ENCODE measurements at places on chromosomes 5 and 9. TPM values are rescaled to one million over a fixed set of nuclear protein-coding genes. Genes with fewer than 3 reads are reported as not detected.

Gene KIAA0825
- total RNA-seq = 1.0 TPM

Gene PAIP1
- total RNA-seq = 144 TPM

Gene FOXD4L6
- total RNA-seq = under 0.01 TPM

Gene RMI1
- 7.8 TPM for total RNA-seq

Gene PALM2AKAP2
- total RNA-seq = 2.7 TPM

Gene FAM193B
- total RNA-seq = 10.9 TPM

Gene CD180
- not detected for total RNA-seq

Gene PIP5K1B
- total RNA-seq = 1.9 TPM

Gene SLC1A1
- 1.8 TPM for total RNA-seq

Gene CEP78
- 11.5 TPM for total RNA-seq

Gene UBTD2
- 30.2 TPM for total RNA-seq

Gene PCDHGB2
- 1.7 TPM for total RNA-seq

Gene SERF1B
- 17.8 TPM for total RNA-seq

Gene KIF12
- under 0.01 TPM for total RNA-seq

Gene PRR16
- 0.36 TPM for total RNA-seq

Gene ZDHHC11B
- total RNA-seq = 0.14 TPM

Gene IL3
- not detected for total RNA-seq

Gene MRPL22
- 18.8 TPM for total RNA-seq

Gene OBP2B
- total RNA-seq = not detected

Gene SPATA31A3
- not detected for total RNA-seq

Gene BARHL1
- not detected for total RNA-seq

Gene EPB41L4B
- 55.7 TPM for total RNA-seq

Gene IL9
- not detected for total RNA-seq

Gene NREP
- total RNA-seq = 22.9 TPM

Gene CYSRT1
- 1.6 TPM for total RNA-seq

Gene IFNA16
- not detected for total RNA-seq

Gene MRPL41
- total RNA-seq = 63.2 TPM

Gene ELAVL2
- total RNA-seq = 0.57 TPM

Gene DMRT3
- not detected for total RNA-seq

Gene FOCAD
- total RNA-seq = 39.3 TPM

Gene SPINK6
- not detected for total RNA-seq

Gene MVB12B
- 2.0 TPM for total RNA-seq

Gene UAP1L1
- 4.8 TPM for total RNA-seq

Gene KLHL3
- 1.7 TPM for total RNA-seq

Gene ANKRD20A1
- total RNA-seq = under 0.01 TPM

Gene PCSK1
- total RNA-seq = under 0.01 TPM

Gene LAMC3
- total RNA-seq = not detected

Gene IRGM
- not detected for total RNA-seq

Gene SVEP1
- total RNA-seq = under 0.01 TPM

Gene PTPRD
- 3.2 TPM for total RNA-seq

Gene TMOD1
- total RNA-seq = not detected

Gene NTRK2
- under 0.01 TPM for total RNA-seq

Gene SCGB3A2
- total RNA-seq = not detected

Gene STK10
- 9.9 TPM for total RNA-seq

Gene RGS3
- total RNA-seq = 32.0 TPM

Gene LRRC19
- not detected for total RNA-seq

Gene SPINK7
- 37.3 TPM for total RNA-seq

Gene MAT2B
- 69.9 TPM for total RNA-seq

Gene OBP2A
- not detected for total RNA-seq

Gene TMEM174
- total RNA-seq = not detected

Gene OR1K1
- total RNA-seq = not detected

Gene PCDHB4
- total RNA-seq = under 0.01 TPM

All from nasal cavity respiratory epithelium epithelial cell of viscerocranial mucosa (primary cell).